ENCODE measurements at places on chromosomes 1 and 21.

- DNase-seq = no peak
Observed at GRCh38 chr1:173248247-173248940, 41.3 kb upstream of the TNFSF4 start.

DNA sequence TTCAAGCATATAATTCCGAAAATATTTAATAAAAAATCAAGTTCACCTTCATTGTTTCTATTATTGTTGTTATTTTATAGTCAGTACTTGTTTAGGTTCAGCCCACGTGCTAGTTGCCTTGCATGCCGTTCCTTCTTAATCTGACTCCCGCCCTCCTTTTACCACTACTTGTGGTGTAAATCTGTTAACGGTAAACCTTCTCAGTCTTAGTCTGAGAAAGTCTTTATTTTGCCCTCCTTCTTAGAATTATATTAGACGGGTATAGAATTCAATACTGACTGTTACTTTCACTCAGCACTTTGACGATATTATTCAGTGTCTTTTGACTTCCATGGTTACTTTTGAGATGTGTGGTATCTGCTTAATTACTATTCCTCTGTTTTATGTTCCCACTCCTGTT, 104.8 kb downstream of the RGL1 start:
- DNase-seq = no peak

GRCh38 chr1:39683591-39684312, 7.5 kb downstream of the HPCAL4 start:
- DNase-seq = no peak

DNA sequence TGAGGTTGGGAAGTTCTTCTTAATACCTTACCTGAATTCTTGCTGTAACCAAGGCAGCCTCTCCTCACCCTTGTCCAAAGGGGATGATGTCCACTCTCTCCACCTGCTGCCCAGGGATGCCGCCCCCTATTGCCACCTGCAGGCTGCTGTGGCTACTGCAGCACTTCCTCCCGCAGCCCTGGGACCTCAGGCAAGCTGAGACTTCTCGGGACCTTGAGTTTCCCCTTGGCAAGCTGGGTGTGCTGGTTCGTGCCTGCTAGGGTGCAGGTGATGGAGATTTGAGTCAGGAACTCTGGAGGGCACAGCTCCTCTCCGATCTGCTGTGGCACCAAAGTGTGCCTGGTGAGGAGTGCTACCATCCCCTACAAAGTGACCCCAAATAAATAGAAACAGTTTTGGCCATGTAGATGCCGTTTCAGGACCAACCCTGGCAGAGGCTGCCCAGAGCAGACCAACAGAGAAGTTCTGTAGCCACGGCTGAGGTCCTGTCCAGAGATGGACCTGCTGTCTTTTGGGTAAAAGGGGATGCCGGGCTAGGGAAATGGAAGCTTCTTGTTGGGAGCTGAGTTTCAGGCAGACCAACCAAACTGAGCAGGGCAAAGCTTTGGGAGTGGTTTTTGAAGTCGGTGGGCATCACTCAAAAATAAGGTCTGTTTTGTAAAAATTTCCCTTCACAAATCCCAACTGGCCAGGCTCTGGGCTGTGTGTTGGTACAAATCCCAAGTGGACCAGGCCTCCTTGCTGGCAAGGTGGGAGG, 31.7 kb downstream of the RUNX3 start:
- DNase-seq = no peak

DNA sequence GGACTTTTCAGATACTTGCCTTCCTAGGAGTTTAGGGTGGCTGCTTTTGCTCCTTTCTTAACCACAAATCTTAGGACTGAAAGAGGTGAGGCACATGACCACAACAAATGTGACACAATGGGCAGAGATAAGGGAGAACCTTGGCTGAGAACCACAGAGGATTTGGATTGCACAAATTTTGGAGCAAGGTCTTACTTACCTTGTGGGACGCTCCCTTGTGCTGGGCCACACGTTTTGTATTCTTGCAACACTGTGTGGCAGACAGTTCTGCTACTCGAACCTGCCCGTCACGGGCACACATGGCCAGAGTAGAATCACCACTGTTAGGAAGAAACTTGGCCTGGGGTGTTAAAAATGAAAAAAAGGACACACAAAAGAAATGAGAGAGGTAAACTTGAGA, 23.9 kb downstream of the DCAF8 start:
- no peak for DNase-seq

DNA sequence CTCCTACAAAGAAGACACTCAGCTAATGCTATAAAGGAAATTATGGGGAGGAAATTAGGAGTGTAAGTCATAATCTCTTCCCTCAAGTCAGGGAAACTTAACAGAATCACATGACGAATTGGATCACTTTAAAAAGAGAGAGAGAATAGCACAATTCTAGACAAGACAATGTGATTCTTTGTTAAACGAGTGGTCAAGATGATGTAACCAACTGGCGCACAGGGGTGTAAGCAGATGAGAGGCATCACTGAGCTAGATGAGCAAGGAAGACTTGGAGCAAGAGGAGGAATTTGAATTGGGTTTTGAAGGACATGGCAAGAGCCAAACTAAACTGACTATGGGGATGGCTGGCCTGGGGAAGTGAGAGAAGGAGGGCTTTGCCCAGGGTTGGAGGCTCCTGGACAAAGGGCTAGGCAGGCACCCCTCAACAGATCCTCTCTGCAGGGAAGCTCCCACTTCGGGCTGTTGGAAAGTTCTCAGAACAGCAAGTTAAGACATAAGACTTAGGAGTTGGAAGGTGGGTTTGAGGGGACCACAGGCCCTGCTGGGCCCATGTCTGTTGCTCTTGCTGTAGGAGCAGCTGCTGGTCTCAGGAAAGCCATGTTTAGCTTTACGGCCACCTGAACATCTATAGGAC, 123.9 kb upstream of the GRIK3 start:
- DNase-seq = no peak

DNA sequence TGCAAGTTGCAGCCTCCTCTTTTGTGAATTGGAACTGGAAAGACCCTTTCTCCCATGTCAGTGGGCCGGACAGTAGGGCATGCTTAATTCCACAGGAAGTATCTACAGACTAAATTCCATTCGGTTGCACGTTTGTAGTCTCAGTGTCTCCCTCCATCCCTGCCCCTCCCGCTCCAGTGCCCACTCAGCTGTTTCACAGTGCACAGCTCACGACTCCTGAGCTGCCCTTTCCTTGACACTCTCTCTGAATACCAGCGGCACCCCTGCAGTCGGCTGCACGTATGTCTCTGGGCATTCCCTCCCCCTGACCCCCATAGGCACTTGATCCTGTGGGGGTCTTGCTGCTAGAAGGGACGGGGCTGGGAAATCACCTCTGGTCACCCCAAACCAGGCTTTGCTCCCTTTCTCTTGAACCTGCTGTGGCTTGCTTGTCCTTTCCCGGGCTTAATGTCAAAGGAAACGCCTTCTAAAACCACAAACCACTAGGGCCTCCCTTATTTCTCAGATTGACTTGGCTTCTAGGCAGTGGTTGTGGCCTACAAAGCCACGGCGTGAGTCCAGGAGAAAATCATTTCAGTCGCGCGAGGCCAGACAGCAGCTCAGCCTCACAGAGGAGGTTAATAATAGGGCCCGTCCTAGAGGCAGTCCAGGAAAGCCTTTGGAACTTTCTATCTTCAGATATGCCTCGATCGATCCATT, 365.3 kb upstream of the PROX1 start:
- DNase-seq = no peak

DNA sequence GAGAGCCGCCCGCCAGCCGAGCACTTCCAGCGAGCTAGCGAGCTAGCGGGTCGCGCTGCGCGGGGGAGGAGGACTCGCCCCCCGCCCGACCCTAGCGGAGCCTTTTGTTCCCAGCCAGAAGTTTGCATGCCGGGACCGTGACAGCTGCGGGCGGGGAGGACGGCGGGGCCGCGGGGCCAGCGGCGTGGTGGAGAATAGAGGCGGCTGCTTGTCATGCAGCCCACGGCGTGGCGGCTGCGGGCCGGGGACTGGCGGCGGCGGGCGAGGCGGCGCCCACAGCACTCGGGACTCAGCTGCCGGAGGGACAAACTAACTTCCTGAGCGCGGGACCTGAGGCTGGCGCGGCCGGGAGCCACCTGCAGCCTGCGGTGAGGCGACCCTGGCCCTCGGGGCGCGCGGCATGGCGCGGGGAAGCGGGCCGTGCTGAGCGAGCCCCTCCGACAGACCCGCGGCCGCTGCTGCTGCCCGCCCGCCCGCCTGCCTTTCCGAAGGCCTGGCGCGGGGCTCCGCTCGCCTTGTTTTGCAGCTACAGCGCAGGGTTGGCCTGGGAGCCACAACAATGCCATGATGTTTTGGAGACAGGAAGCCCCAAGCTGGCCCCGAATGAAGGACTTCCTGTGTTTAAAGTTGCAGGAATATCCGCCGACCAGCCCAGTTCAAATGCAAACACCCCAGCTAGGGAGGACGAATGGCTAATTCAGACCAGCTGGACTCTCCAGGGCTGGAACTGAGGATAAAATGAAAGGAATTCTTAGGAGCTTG, 82.2 kb upstream of the BMP8A start:
- DNase-seq = no peak

DNA sequence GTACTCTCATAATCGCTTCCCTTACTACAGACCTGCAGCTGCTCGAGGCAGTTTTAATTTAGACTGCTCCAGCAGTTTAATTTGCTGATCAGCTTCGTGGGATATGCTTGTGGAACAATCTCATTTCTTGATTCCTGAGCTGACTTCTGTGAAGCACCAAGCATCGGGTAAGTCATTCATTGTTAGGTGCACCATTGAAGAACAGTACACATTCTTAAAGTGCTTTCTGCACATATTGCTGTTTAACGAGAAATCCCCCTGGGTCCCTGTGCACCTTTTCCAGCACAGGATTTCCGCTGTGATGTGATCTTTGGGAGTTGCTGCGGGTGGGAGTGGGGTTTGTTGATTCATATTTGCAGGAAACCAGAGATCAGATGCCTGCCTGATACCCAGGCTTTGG, 9.1 kb downstream of the GALNT2 start:
- DNase-seq = no peak

- peak; percentile 58 for DNase-seq
Observed at GRCh38 chr1:12078938-12079861, 16.1 kb downstream of the TNFRSF8 start.

GRCh38 chr1:1157426-1157913, 16.2 kb upstream of the TTLL10 start:
- peak; percentile 26 for DNase-seq

GRCh38 chr1:37682334-37682987, 9.9 kb upstream of the CDCA8 start:
- DNase-seq = peak; percentile 29

GRCh38 chr1:181953596-181953995, 107.9 kb downstream of the ZNF648 start:
- no peak for DNase-seq

GRCh38 chr1:45953934-45954847, 150.8 kb downstream of the MAST2 start:
- peak; percentile 67 for DNase-seq

DNA sequence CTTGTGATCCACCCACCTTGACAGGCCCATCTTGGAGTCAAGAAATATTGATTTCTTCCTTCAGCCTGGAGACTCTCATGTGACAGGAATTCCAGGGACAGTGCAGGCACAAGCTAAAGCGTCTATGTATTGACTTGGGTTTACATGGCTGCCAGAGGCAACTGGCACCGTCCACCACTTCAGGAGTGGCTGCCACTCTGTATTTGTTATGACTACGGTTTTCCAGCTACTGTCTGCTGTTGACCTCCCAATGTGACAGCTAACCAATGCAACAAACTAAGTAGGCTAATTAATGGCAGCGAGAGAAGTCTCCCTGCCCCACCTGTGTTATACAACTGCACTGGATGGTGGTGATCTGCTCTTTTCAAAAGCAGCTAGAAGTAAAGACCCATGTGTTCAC, 56.9 kb downstream of the CD58 start:
- DNase-seq = no peak

DNA sequence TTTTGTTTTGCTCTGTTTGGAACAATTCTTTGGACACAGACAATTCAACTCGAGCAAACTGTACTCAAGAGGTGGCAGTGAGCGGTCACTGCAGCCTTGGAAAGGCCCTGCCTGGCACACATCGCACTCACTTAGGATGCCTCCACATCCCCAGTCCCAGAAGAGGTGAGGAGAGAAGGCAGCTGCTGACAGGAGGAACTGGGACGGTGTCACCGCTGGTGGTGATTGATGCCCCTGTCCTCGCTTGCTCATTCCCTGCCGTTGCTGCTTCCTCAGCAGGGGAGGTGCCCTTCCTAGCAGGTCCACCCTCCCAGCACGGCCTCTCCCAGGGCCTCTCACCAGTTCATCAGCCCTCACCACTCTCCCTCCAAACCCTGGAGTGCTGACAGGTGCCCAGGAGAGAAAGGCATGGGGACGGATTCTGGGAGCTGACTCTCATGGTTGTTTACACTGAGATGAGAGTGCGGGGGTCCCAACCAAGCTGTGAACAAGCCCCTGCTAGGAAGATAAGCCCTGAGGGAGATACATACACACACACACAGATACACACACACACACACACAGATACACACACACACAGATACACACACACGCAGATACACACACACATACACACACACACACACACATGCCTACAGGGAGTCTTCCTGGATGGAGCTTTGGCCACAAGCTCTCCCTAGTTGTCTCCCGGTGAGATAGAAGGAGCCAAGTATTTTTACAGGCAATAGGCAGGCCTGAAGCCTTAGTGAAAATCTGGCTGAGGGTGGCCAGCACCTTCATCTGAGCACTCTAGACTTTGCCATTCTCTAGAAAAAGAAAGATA, 101.1 kb downstream of the CDC7 start:
- no peak for DNase-seq

GRCh38 chr1:83763361-83764095, 235.4 kb downstream of the TTLL7 start:
- DNase-seq = no peak

- DNase-seq = no peak
Observed at GRCh38 chr1:101086783-101087182, 61.2 kb upstream of the DPH5 start.

GRCh38 chr1:217134857-217135568, 411.8 kb upstream of the ESRRG start:
- DNase-seq = peak; percentile 30

- DNase-seq = no peak
Observed at GRCh38 chr1:234393190-234393589, 19.9 kb downstream of the COA6 start.

GRCh38 chr1:201557572-201557958, 18.6 kb downstream of the NAV1 start:
- DNase-seq = no peak

- DNase-seq = peak; percentile 59
Observed at GRCh38 chr1:59355361-59355760, 58.5 kb downstream of the FGGY start.
